Right hindlimb (tissue), 1 donor: ENCODE measurements at places on chromosomes 2 and 18.

DNA sequence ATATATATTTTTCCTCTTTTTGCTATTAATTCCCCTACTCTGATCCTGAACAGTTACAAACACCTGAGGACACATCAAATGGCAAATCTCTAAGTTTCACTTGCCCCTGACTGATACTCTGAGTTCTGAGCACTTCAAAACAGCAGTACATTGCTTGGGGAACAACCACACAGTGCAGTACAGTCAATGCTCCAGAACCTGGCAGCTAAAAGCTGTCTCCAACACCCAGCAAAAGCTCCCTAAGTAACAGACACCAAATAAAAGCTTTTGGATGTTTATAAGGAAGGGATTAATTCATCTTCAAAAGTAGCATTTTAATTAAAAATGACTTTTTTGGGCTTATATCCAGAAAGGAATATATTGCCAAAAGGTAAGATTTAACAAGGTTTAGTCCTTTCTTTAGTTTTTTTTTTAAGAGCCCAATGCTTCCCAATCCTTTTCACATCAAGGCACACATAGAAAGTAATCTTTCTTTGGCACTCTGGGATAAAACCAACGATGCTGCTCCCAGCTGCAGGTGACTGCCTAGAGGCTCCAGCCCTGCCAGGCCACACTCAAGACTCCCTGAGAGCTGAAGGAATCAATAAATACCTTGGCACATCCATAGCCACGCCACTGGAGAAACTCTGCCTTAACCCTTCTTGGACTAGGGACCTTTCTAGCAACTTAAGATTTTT, 164.9 kb upstream of the ZFP36L2 start:
- peak; percentile 48 for DNase-seq

DNA sequence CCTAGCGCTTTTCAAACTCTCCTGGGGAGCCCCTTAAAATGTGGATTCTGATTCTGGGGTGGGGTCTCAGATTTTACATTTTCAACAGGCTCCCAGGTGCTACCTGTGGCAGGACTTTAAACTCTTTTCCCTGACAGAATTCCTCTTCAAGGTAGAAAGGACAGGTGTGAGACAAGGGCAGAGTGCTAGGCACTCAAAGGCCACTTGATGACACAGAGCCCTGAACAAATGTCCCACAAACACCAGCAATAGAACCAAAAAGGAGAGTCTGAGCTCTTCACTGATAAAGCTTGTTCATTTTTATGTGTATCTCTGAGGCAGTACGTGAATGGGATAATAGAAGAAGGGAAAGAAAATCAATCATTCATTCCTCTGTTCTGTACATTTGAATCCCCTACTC, 77.7 kb upstream of the PELI1 start:
- DNase-seq = no peak

DNA sequence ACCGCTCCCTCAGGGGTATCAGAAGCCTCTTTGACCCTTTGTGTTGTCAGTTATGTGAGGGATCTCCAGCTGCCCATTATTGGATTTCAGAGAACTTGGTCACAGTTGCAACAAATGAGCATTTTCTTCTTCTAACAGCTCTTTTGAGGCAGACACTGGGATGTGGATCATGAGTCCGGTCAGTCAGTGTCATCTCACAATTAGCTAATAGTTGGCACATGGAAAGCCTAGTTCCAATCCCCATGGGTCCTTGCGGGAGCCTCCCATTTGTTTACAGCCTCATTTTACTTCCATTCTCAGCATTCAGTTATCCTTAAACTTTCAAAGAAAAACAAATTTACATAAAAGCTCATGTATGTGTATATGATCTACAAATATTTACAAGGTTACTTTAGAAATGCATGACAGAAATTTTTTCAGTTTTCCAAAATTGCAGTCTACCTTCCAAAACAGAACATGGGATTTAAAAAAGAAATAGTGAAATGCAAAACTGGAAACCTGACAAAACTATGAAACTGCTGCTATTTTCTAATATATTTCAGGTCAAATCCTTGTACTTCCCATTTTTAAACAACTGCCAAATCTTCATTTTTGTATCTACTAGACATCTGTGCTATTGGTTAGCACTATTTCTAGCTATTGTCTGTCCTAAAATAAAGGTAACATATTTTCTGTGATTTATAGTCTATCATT, 547.1 kb upstream of the ZEB2 start:
- peak; percentile 61 for DNase-seq

- no peak for DNase-seq
Measured at GRCh38 chr2:55422876-55423665, 3.4 kb upstream of the CCDC88A start.

DNA sequence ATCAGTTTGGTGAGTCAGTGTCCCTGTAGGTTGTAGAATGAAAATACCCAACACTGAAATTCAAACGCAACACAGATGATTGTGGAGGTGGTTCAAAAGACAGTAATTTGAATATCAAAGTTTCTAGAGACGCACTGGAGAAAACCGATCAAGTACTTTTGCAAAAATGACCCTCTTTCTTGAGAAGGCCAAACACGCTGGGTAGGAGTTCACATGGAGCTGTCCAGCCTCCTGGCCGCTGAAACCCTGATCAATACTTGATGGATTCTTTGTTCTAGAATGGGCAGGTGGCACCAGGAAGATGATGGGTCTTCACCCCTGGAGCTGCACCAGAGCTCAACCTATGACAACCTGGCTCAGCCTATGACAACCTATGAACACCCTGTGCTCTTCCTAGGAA, 39.7 kb upstream of the UBE2F start:
- no peak for DNase-seq

GRCh38 chr2:6883448-6884122, 6.0 kb downstream of the RSAD2 start:
- peak; percentile 73 for DNase-seq

DNA sequence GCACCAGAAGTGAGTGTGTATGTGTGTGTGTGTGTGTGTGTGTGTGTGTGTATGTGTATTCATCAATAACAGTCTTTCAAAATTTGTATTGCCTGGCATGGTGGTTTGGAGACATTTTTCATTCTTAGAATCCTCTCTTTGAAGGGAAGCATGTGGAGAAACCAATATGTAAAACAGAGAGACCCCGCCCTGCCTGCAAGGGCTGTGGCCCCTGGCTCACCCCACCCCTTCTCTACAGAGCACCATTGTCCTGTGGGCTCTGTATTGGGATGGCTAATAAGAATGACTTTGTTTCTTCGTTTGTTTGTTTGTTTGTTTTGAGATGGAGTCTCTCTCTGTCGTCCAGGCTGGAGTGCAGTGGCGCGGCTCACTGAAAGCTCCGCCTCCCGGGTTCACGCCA, 65.9 kb downstream of the GNAL start:
- DNase-seq = no peak

- no peak for DNase-seq
Measured at GRCh38 chr2:118923371-118923770, 18.6 kb upstream of the MARCO start.

GRCh38 chr2:174399171-174399570, 3.6 kb downstream of the SCRN3 start:
- no peak for DNase-seq

- DNase-seq = no peak
Measured at GRCh38 chr18:58547864-58548263, 81.0 kb downstream of the ALPK2 start.

DNA sequence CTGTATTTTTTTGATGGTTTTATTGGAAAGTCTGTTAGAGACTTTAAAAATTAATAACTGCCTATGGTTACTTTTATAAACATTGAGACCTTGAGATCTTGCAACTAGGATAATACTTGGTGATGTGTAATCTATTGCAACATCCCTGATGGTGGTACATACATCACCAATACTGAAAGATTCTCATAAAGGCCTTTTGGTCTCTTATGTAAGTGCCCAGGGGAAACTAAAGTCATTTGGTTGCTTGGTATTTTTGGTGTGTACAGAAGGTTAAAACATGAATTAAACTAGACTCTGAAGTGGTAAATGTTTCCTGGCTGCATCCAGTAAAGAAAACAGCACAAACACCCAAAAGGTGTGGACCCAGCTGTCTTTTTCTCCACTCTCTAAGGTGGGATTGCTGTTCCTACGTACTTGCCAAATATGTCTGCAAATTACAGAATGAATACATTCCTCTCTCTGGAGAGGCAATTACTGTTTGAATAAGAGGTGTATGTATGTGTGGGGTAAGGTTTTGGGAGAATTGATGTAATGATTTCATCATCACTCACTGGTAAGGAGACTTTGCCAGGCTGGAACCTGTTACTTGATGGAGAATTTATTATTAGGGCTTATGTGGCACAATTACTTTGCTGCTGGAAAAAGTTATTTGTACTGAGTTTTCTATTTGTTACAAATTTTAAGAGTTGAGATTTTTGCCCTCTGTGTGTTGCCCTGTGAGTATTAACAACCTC, 3.6 kb downstream of the B3GNT2 start:
- DNase-seq = no peak

DNA sequence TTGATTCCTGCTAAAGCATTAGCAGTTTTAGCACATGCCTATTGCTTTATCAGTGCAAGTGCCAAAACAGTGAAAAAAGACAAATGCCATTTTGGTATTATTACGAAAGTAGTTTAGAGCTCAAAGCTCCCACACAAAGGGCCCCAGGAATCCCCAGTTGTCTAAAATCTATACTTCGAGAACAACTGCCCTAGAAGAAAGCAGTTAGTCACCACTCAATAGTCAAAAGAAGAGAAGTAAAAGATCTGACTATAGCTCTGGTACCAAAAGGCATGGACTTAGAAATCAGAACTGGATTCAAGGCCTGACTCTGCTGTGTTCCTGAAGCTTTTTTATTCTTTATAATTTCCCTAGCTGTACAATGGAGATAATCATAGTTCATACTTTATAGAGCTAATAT, 21.8 kb downstream of the SCN3A start:
- DNase-seq = no peak

DNA sequence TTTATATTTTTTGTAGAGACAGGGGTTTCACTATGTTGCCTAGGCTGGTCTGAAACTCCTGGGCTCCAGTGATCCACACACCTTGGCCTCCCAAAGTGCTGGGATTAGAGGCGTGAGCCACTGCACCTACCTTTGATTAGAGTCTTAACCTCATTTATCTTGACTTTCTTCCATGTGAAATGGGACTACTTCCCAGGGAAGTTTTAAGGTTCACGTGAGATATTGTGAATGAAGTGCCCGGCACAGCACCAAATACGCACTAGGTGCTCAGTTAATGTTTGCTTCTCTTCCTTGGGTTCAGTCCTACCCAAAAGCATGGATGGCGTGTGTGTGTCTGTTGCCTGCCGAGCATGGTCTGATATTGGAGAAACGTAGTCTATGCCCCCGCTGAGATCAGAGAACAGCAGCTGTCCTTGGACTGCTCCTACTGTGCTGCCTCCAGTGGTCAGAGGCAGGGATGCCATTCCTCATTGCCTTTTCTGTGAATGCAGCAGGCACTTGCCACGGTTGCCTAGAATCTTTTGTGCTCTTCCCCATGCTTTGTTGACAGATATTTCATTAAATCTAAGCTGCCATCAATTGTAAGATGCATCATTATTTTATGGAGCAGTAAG, 12.3 kb upstream of the TFCP2L1 start:
- peak; percentile 39 for DNase-seq

GRCh38 chr18:2417861-2418610, 153.3 kb downstream of the METTL4 start:
- DNase-seq = no peak

GRCh38 chr2:144426981-144427479, 92.9 kb downstream of the ZEB2 start:
- no peak for DNase-seq

GRCh38 chr18:62088156-62088555, 98.7 kb downstream of the PIGN start:
- DNase-seq = no peak

GRCh38 chr2:184677171-184677570, 78.8 kb downstream of the ZNF804A start:
- no peak for DNase-seq

DNA sequence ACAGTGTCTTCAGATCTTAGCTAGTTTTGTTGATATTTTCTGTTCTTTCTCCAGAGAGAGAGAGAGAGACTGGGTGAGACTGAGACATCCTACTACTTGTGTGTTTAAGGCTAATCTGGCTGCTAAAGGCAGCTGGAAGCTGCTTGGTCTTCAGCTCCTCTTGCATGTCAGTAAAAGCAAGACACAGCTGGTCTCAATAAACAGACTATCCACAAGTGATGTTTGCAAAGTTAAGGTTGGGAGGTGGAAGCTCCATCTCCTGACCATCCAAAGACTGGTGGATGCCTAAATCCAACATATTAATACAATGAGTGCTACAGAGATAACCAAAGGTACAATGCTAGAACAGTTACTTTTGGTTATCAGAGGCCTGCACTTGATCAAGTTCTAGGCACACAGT, 17.8 kb downstream of the ERFE start:
- no peak for DNase-seq

- DNase-seq = no peak
Measured at GRCh38 chr2:20209373-20210109, 15.4 kb downstream of the SDC1 start.

DNA sequence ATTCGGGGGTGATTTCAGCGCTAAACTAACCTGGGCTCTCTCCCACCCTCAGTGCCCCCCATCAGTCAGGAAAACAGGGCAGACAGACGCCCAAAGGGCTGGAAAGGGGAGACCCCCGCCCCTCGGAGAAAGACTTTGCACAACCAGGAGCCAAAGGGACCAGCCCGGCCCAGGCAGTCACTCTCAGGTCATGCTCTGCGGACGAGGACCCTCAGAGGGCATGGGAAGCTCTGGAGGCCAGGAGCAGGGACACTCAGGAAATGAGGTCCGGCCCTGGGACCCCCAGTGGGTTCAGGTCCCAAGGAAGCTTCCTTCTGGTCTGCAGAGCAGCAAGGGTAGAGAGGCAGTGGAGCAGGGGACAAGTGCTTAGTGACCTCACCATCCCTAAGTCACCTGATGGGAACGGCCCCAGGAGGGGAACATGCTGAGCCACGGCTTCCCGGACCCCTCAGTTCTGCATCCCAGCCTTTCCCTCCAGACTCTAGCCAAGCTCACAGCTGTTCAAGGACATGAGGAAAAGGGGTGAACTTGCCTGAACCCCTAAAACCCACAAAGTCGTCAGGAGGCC, 88.0 kb upstream of the GPC1 start:
- no peak for DNase-seq

- DNase-seq = no peak
Measured at GRCh38 chr2:135218426-135218825, 166.3 kb downstream of the RAB3GAP1 start.
